ENCODE measurements at places on chromosomes 1 and 21.

DNA sequence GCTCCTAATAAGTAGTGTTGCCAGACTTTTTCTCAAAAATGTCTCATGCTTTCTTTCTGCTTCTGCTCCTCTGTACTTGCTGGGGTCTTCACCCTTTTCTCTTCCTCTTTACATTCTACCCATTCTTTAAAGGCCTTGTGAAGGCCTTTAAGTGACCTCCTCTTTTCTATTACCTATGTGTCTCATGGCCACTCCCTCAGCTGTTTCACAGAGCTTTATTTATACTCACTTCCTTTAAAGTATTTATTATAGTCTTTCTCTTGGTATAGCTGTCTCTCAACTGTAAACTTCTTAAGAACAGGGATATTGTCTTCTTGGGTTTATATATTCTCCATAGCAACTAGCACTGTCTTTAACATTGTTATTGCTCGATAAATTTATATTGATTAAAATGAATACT, 792 bp downstream of the GOLPH3L start:
- no peak for DNase-seq

DNA sequence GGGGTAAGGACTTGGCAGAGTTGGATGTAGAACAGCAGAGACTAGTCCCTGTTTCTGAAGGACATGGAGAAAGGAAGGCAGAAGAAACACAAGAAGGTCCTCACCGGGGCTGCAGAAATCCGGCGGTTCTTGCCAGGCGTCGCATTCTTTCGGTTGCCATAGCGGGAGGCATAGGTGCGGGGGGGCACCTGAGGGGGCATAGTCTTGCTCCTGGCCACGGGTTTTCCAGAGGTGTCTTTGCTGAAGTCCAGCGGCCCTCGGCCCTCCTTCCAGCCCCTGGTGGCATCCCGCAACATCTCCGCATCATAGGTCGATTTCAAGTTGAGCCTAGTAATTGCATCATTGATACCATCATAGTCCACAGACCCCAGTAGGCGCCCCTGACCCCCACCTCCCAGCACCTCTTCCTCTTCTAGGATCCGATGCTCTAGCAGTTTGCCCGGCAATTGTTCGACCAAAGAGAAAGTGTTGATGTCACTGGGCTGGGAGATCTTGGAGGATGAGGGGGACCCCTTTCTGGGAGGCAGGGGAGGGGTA, 25.8 kb downstream of the PIK3C2B start:
- DNase-seq: no peak

GRCh38 chr1:198933515-198934222, 294.8 kb downstream of the PTPRC start:
- DNase-seq: no peak

- no peak for DNase-seq
Measured at GRCh38 chr1:87155648-87156047, 173.0 kb upstream of the LMO4 start.

DNA sequence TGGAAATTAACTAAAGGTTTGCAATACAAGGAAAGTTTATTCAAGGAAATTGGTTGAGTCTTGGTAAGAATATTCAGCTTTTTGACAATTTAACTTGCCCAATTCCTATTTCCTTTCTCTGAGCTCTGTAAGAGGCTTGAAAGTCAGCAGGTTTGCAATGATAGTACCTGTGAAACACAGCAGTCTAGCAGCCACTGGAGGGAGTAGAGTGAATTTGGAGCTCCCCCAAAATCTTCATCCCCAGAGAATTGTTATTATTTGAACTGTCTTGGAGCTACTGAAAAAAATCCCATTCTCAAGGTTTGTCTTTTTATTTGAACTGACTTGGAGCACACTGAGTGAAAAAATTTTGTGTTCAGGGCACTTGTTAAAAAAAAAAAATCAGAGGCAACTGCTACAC, 654.2 kb upstream of the PKN2 start:
- no peak for DNase-seq

DNA sequence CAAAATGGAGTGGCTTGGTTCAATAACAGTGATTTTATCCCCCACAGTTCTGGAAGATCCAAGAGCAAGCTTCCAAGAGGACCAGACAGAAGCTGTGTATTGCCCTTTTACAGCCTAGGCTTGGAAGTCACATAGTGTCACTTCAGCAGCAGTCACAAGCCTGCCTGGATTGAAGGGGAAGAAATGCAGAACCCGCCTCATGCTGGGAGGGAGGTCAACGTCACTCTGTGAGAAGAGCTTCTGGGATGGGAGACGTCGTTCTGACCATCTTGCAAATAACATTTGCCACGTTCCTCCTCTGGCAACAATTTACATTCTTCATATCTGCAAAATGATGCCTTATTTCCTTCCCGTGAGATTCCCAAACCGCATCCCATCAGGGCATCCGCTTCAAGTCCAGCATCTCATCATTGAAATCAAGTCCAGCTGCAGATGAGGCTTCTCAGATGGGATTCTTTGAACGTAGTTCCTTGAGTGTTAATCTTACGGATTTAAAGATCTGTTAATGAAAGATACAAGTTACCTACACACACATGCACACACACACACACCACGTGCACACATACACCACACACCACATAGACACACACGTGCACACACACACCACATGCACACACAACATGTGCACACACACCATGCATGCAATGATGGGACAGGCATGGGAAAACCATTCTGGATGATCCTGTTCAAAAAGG, 23.9 kb upstream of the KIF1B start:
- no peak for DNase-seq

DNA sequence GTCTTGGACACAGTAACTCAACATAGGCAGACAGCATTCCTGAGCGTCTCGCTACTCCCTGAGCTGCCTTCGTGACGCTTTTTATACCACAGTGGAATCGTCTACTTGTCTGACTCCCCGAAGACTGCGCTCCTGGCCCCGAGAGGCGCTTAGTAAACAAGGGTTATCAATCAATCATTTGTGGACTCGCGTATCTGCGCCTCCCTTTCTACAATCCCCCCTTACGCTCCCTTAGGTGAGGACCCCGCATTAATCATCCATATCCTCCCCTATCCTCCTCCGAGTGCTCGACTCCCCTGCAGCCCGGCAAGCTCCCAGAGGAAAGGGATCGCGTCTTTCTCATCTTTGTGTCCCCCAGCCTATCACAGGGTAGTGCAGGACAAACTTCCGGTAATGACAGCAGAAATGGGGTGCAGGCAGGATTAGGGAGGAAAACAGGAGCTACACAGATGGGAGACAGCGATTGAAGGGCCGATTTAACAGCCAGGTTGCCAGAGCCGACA, 522 bp downstream of the TMEM59 start:
- peak; percentile 47 for DNase-seq

DNA sequence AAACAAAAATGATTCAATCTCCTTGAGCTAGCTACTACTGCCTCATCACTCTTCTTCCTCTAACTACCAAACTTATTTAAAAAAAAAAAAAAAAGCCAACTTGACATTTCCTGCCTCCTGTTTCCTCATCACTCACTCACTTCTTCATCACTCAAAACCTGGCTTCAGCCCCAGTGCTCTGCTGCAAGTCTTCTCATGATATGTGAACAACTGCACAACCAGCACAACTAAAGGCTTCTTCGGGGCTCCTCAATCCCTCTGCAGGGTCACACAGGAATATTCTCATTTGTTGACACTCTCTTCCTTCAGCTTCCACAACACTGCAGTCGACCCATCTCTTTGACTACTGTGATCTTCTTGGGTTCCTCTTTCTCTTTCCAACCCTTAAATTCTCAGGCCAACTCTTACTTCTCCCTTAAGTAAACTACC, 7.6 kb downstream of the MTF1 start:
- DNase-seq: no peak
